ENCODE measurements at places on chromosomes 2 and 18.

DNA sequence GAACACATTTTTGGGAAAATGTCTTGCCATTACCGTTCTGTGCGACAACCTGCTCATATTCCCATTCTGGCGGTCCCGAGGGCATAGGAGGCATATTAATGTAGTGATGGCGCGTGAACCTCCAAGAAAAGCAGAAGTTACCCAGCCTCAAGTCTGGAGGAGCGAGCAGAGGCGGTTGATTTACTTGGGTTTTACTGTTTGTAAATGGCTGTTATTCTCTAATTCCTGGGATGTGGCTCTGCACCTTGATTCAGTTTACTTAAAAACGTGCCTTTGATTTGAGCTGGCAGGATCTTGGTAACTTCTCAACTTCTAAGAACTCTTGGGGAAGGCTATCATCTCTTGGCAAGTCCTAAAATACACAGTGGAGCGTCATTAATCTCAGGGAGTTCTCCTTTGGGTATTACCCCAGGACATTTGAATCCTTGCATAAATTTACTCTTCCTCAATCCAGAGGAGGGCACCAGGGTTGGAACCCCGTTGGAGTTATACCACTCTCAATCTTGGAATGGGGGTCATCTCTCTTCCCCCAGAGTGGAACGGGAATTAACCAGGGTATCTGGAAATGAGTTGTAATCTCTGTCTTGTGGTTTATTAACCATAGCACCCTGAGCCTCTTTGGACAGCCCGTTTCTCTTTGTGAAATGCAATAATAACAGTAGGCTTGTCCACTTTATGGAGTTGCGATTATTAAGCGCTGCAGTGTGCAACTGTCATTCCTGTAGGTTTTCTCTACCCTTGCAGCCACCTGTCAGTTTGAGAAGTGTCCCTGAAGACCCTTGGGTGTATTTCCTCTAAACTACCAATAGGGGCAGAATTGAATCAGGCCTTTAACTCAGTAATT lies 2.1 kb downstream of the HK2 start:
- no peak overlapping the region for H3K27ac ChIP-seq
- peak overlapping the region; percentile 78 for H3K4me3 ChIP-seq
- peaks cover 19% of the 10 kb centered on the region for H3K27me3 ChIP-seq
- H3K36me3 ChIP-seq: no peaks in the 10 kb centered on the region
- H3K4me1 ChIP-seq: peaks cover 18% of the 10 kb centered on the region

DNA sequence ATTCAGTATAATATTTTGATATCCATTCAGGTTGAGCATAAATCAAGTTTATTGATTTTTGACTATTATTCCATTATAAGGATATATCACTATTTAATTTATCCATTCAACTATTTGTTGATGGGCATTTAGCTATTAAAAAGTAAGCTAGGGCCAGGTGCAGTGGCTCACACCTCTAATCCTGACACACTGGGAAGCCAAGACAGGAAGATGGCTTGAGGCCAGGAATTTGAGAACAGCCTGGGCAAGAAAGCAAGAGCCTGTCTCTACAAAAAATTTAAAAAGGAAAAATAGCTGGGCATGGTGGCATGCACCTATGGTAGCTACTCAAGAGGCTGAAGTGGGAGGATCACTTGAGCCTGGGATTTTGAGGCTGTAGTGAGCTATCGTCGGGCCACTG lies 183.5 kb downstream of the HNMT start:
- DNase-seq: no peak
- H3K27ac ChIP-seq: no peak overlapping the region
- H3K36me3 ChIP-seq: no peaks in the 10 kb centered on the region
- no peaks in the 10 kb centered on the region for H3K27me3 ChIP-seq

GRCh38 chr2:74417763-74418162 lies 3.7 kb downstream of the C2orf81 start:
- H3K27me3 ChIP-seq: peaks cover 14% of the 10 kb centered on the region
- H3K36me3 ChIP-seq: no peaks in the 10 kb centered on the region
- H3K4me3 ChIP-seq: no peak overlapping the region

GRCh38 chr2:100766806-100767205 lies 53.1 kb upstream of the NPAS2 start:
- H3K27me3 ChIP-seq: peaks cover 10% of the 10 kb centered on the region
- H3K4me3 ChIP-seq: no peak overlapping the region
- H3K4me1 ChIP-seq: no peaks in the 10 kb centered on the region
- DNase-seq: no peak

DNA sequence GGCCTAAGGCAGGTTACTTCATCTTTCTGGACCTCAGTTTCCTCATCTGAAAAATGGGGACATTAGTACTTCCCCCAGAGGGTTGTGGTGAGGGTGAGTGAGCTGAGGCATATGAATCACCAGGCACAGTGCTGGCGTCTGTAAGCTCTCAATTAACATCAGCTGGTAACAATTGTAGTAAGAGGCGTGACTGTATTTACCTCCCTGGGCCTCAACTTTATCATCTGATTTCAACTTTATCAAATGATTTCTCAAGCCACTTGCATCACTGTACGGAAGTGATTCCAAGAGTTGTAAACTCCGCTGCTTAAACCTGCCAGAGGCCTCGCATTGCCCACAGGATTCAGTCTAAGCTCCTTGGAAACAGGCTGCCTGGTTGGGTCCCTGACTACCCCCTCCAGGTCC lies 53.6 kb upstream of the PKDCC start:
- H3K4me1 ChIP-seq: no peaks in the 10 kb centered on the region
- H3K36me3 ChIP-seq: no peaks in the 10 kb centered on the region
- H3K27ac ChIP-seq: no peak overlapping the region

- DNase-seq: no peak
- H3K4me1 ChIP-seq: no peaks in the 10 kb centered on the region
- peaks cover 3% of the 10 kb centered on the region for H3K27me3 ChIP-seq
- H3K27ac ChIP-seq: no peak overlapping the region
- H3K4me3 ChIP-seq: no peak overlapping the region
Measured at GRCh38 chr18:5943514-5943913, 48.2 kb upstream of the TMEM200C start.

DNA sequence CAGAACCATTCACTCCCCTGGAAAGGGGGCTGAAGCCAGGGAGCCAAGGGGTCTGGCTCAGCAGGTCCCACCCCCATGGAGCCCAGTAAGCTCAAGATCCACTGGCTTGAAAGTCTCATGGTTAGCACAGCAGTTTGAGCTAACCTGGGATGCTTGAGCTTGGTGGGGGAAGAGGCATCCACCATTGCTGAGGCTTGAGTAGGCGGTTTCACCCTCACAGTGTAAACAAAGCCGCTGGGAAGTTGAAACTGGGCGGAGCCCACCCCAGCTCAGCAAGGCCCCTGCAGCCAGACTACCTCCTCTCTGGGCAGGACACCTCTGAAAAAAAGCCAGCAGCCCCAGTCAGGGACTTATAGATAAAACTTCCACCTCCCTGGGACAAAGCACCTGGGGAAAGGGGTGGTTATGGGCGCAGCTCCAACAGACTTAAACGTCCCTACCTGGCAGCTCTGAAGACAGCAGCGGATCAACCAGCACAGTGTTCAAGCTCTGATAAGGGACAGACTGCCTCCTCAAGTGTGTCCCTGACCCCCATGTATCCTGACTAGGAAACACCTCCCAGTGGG lies 14.7 kb upstream of the TTC32 start:
- DNase-seq: no peak
- H3K27me3 ChIP-seq: peaks cover 1% of the 10 kb centered on the region
- no peak overlapping the region for H3K4me3 ChIP-seq
- no peak overlapping the region for H3K27ac ChIP-seq

GRCh38 chr2:127355407-127356008 lies 32.3 kb downstream of the MAP3K2 start:
- DNase-seq: peak; percentile 30
- no peak overlapping the region for H3K4me3 ChIP-seq
- no peak overlapping the region for H3K27ac ChIP-seq
- H3K4me1 ChIP-seq: peaks cover 50% of the 10 kb centered on the region
- H3K36me3 ChIP-seq: no peaks in the 10 kb centered on the region

DNA sequence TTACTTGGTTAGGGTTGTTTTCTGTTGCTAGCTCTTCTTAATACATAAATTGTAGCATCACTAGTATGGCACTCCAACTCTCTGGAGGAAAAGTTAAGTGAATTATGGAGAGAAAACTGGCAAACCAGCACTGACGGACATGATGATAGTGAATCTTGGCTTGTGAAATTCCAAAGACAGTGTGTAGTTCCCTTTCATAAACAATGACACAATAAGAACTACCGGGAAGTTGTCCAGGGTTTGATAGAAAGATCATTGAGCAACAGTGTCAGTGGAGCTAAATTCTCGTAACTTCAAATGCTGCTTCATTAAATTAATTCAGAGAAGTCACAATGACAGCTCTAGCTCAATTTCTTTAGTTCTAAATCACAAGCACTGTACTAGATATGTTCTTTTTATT lies 66.5 kb downstream of the RIT2 start:
- no peak overlapping the region for H3K27ac ChIP-seq
- H3K4me1 ChIP-seq: no peaks in the 10 kb centered on the region
- H3K36me3 ChIP-seq: no peaks in the 10 kb centered on the region
- no peaks in the 10 kb centered on the region for H3K27me3 ChIP-seq

DNA sequence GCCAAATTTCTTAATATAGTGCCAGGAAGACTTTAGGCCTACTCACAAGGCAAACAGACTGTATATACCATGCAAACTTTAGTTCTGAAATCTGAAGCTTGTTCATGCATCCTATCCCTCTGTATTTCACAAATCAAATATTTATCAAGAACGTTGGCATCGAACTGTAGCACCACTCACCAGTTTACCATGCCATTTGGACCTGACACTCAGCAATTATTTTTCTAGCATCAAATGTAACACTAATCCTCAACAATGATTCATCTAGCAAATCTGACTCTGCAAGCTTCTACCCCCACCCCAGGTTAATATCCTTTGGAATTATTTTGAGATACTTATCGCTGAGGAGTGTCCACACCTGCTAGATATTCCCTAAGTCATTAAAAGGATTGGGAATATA lies 1506.6 kb downstream of the LRP1B start:
- H3K4me3 ChIP-seq: no peak overlapping the region
- no peaks in the 10 kb centered on the region for H3K36me3 ChIP-seq
- no peak for DNase-seq
- H3K27ac ChIP-seq: no peak overlapping the region
- H3K27me3 ChIP-seq: no peaks in the 10 kb centered on the region

GRCh38 chr2:3703236-3703756 lies at the start of gene DCDC2C:
Gene DCDC2C, plus strand, starts transcription at chr2:3703575. Its CDS starts 177 bp downstream, at chr2:3703752.
- no peak for DNase-seq
- no peak within 1 kb of the TSS for H3K27ac ChIP-seq
- H3K4me1 ChIP-seq: peaks cover 6% of the 10 kb centered on the region
- peaks cover 23% of the 10 kb centered on the region for H3K27me3 ChIP-seq
- H3K4me3 ChIP-seq: no peak within 1 kb of the TSS

DNA sequence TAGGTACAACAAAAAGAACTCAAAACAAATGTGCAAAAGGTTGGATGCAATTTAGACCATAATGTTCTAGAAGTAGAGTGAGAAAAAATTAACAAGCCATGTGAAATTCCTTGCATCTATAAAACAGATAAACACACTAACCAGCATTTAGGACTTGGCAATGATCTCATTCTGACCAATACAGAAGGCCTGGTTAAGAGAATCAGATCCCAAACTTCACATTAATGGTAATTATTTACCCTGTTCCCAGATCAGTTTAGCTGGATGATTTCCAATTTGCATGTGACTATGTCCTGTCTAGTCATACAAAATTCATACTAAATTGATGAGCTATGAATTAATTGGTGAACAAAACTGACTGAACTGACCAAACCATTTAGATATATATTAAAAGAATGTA lies 98.4 kb upstream of the FIGN start:
- H3K4me3 ChIP-seq: no peak overlapping the region
- H3K27me3 ChIP-seq: no peaks in the 10 kb centered on the region
- H3K36me3 ChIP-seq: no peaks in the 10 kb centered on the region
